GM04503 (cell line): ENCODE measurements at places on chromosomes 1 and 21.

- no peak for DNase-seq
Observed at GRCh38 chr1:19083081-19083480, 126.6 kb upstream of the IFFO2 start.

- DNase-seq, result no peak
Observed at GRCh38 chr1:39131940-39132339, 72.6 kb upstream of the MACF1 start.

GRCh38 chr1:204782118-204782700, 88.5 kb upstream of the NFASC start:
- DNase-seq, result peak; percentile 32

DNA sequence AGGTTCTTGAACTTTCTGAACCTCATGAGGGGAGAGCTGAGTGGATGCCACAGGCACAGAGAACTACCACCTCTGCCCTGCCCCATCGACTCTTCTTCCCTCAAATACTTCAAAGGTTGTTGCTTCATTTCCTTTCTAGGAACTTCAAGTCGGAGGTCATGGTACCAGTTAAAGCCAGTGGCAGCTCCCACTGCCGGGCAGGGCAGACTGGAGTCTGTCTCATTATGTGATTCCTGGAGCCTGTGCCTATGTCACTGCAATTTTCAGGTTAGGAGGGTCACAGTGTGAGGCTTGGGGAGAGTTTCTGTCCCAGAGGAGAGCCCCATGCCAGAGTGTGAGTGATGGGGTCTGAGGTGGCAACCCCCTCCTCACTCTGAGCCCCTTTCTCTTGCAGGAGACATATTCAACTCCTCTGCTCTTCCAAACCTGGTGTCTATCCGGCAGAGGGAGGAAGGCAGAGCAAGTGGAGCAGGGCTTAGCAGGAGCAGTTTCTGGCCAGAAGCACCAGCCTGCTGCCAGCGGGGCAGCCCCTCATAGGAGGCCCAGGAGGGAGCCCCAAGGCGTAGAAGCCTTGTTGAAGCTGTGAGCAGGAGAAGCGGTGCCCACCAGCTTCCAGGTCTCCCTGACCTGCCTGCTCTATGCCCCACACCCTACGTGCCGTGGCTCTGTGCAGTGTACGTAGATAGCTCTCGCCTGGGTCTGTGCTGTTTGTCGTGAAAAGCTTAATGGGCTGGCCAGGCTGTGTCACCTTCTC, 29.3 kb downstream of the CAMK1G start:
- DNase-seq, result no peak

GRCh38 chr21:14814991-14815390, 249.8 kb downstream of the NRIP1 start:
- DNase-seq, result no peak

DNA sequence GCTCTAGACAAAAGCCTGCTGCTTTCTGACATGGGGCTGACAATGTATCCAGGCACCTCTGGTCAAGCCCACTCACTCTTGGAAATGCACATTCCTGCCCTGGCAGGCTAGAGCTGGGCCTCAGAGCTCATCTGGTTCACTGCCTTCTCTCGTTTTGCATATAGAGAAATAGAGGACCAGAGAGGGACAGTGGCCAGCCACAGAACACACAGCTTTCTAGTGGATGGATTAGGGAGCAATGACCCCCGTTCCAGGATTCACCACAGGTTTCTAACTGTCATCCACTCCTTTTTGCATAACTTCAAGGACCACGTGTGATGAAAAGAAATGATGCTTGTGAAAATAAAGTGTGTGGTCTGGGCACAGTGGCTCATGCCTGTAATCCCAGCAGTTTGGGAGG, 129.6 kb upstream of the IGSF21 start:
- DNase-seq, result no peak

- no peak for DNase-seq
Observed at GRCh38 chr1:96825231-96825630, 103.6 kb downstream of the PTBP2 start.

DNA sequence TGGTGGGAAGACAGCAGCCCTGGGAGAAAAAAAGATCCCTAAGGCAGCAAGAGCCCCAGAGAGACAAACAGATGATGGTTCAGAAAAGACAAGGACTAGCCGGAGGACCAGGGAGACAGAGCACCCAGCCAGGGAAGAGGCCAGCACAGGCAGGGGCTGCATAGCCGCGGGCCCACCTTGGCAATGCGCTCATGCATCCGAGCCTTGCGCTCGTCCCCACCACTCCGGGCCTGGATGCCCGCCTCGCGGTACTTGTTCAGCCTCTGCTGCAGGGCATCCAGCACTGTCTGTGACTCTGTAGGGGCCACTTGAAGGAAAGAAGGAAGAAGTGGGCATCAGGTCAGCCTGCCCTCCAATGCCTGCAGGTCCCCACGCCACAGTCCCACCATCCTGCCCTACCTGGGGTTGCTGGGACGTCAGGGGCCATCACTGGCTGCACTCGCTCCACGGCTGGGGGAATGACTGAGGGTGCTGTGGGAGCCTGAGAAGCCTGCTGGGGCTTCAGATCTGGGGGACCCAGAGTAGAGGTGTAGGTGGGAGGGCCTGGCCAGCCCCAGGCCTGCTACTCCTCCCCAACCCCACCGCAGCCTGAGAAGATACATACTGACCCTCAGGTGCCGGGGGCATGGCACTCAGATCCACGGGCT, 7.0 kb downstream of the CC2D1B start:
- no peak for DNase-seq

GRCh38 chr1:18581420-18581880, 49.2 kb upstream of the PAX7 start:
- DNase-seq, result no peak

DNA sequence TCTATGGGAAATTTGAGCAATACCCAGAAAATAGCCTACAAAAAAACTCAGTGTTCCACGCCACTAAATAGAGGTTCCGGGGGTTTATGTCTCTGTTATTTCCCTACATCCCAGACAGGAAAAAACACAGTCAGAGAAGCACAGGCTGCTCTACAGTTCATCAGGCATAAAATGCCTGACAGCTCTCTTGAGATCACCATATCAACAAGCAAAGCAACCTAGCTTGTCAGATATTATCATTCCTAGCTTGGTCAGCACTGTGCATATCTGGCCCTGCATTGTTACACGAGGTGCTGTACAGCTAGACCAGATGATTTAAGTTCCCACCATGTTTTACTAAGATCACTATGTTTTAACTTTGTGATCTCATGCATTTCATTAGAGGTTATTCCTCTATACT, 172.6 kb downstream of the PTPRC start:
- no peak for DNase-seq

- DNase-seq, result no peak
Observed at GRCh38 chr1:8911416-8912309, 33.2 kb upstream of the ENO1 start.

DNA sequence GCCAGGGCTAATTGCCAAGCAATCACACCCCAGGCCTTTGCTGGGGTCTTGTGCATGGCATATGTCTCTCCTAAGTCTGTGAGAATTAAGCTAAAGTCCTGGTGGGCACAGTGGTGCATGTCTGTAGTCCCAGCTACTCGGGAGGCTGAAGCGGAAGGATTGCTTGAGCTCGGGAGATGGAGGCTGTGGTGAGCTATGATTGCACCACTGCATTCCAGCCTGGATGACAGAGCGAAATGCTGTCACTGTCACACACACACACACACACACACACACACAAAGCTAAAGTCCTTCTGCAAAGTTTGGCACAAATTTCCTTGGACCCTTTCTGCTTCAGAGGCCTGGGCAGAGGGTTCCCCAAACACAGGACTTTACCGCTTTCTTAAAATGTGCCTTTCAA, 31.3 kb upstream of the DNAJC11 start:
- no peak for DNase-seq

- no peak for DNase-seq
Observed at GRCh38 chr1:18283601-18284385, 176.2 kb downstream of the IGSF21 start.

DNA sequence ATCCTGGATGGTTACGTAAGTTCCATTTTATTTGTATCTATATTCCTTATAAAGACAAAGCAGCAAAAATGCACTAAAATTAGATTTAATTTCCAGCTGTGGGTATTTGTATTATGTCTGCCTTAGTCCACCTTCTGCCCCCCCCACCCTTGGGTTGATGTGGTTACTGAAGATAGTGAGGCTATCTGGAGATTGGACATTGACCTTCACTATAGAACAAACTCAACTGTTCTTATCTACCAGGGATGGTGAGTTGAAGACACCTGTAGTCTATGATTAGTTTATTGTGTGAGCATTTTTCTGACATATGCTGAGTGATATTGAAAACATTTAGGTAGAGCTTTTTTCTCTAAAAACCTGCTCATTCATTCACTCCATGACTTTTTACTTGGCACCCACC, 122.2 kb downstream of the NFIA start:
- no peak for DNase-seq

- DNase-seq, result no peak
Observed at GRCh38 chr1:209886219-209886536, 51.8 kb upstream of the SYT14 start.

DNA sequence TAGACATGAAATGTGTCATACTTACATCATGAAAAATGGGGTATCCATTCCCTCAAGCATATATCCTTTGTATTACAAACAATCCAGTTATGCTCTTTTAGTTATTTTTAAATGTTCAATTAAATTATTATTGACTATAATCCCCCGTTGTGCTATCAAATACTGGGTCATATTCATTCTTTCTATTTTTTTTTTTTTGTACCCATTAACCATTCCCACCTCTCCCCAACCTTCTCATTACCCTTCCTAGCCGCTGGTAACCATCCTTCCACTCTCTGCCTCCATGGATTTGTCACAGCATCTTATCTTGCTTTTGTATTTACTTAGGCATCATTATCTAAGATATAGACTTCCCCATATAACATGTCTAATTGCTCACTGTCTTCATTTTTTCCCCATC, 15.8 kb downstream of the ATG4C start:
- no peak for DNase-seq

GRCh38 chr1:219257751-219258150, 84.1 kb downstream of the LYPLAL1 start:
- no peak for DNase-seq

- no peak for DNase-seq
Observed at GRCh38 chr1:36771660-36772284, 262.5 kb downstream of the GRIK3 start.

- no peak for DNase-seq
Observed at GRCh38 chr1:65792669-65793358, at the start of gene PDE4B. Gene PDE4B (plus strand): TSS chr1:65792895.

- no peak for DNase-seq
Observed at GRCh38 chr1:68320349-68320748, 88.0 kb upstream of the WLS start.

- no peak for DNase-seq
Observed at GRCh38 chr1:61266738-61267137, 184.4 kb downstream of the NFIA start.

- no peak for DNase-seq
Observed at GRCh38 chr1:214518361-214518760, 33.0 kb downstream of the PTPN14 start.

GRCh38 chr1:209625791-209626285, 26.4 kb downstream of the LAMB3 start:
- no peak for DNase-seq

DNA sequence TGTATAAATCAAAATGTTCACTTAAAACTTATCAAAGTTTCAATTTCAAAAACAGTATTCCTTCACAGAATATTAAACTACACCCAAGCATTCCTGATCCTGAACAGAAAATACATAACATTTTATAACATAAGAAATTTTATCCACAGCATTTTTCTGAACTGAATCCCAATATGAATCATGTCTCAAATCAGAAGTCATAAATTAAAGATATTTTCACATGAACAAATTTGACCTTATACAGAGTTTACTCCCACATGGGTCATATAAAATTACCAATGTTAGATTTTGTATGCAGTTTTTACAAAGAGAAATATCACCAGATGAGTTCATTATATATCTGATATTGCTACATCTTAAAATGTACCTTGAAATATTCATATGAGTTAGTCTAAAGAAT, 48.6 kb upstream of the ASPM start:
- no peak for DNase-seq

GRCh38 chr1:113886417-113887401, 672 bp downstream of the BCL2L15 start:
- no peak for DNase-seq

DNA sequence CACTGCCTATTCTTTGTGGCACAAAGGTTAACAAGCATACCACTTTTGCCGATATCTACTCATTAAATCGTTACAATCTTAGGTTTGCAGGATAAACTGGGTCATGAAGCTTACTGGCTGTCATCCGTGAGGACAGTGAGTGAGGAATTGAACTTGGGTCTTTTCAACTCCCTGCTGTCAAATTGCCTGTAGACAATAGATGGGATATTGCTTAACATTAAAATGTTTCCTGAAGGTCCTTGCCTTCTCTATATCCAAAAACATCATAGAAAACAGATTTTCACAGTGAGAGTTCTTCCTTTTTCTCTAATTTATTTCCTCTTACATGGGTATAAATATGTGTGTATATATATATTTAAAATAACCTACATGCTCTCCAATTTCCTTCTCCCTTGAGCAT, 257.8 kb downstream of the LMO4 start:
- DNase-seq, result no peak

- DNase-seq, result no peak
Observed at GRCh38 chr1:108512239-108513043, 47.5 kb upstream of the EEIG2 start.

DNA sequence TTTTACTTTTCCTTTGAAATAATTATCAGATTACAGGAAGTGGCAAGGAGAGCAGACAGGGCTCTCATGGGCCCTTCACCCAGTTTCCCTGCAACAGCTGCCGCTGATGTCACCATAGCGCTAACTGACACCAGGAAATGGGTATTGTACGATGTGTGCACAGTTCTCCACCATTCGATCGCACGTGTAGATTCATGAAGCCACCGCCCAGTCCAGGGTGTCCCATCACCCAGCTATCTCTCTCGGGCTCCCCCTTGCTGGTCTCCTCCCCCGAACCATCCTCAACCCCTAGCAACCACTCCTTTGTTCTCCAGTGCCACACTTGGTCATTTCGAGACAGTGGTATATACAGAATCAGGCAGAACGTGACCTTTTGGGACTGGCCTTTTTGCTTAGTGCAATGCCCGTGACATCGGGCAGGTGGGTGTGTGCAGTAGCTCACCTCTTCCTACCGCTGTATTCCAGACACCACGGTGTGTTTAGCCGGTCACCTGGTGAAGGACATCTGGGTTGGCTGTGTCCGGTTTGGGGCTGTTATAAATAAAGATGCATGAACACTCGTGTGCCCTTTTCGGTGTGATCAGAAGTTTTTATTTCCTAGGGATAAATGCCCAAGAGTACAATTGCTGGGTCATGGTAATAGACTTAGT, 118.4 kb downstream of the CRYAA start:
- no peak for DNase-seq
